ENCODE measurements at places on chromosomes 3 and 15.

DNA sequence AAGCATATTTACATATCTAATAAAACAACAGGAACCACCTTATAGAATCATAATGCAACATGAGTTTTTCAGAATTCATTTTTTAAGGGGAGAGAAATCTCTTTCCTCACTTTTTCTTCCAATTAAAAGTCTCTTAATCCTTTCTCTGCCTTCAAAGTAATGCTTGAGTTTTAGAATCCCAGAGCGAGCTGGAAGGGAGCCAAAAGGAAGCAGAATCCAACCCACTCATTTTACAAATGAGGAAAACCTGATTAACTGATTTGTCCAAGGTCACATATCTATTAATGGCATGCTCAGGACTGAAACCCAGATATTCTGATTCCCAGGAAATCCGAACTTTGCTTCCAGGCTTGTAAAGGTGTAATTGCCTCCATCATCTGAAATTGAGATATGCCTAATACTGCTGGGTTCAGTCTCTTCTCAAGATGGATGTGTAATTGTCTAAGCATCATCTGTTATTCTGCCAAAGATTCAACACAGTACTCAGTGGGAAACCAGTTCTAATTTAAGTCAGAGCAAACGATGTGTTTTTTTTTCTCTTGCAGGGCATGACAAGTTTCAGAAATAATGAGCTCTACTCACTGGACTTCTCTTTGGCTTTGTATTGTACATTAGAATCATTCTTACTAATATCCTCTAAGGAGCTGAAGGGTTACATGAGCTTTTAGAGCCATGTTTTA is 481.4 kb upstream of the CFAP20DC start:
- DNase-seq: no peak

GRCh38 chr3:30535525-30535924 is 70.9 kb upstream of the TGFBR2 start:
- DNase-seq: no peak

DNA sequence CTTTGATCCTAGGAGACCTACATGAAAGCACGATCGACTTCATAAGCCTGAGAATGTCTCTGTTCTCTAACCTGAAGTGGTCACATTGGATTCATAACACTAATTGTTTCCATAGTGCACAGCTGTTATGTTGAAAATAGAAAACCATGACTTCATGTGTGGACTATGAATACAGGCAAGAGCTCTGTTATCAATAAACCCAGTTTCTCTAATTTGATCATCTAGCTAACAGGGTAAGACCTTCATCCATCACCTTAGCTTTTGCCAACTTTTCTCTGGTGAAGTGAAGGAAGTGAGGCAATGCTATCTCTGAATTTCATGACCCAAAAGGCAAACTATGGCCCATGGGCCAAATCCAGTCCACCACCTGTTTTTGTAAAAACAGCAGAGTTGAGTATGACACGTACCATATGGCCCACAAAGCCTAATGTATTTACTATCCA is 27.2 kb downstream of the ABI3BP start:
- DNase-seq: no peak

GRCh38 chr3:38141952-38142273 is 3.5 kb downstream of the MYD88 start:
- DNase-seq: no peak

- no peak for DNase-seq
These were observed 503.9 kb downstream of the MAGI1 start for GRCh38 chr3:65534805-65535204.

DNA sequence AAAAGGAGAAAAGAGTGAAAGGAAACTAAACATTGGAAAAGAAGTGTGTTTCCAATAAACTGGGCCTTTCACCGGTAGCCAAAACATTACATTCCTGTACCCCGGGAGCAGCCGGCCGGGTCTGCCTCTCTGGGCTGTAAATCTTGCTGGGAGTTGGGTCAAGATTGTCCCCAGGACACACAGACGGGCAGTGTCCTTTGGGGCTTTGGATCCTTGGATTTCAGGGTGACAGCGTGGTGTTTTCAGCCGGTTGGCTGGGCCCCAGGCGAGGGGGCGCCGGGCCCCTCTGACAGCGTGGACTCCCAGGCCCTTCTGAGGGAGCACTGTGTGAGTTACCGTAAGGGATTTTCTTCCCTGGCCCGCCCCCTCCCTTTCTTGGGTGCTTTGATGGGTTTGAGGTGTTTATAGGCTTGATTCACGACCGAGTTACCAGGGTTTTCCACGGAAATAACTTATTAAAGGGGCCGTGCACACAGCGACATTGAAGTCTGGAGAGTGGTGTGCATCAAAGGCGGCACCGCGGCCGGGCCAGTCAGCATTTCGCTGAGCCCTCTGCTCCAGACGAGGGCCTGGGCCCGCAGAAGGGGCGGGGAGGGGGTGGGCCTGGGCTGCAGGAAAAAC is 27.4 kb downstream of the SMAD6 start:
- no peak for DNase-seq

DNA sequence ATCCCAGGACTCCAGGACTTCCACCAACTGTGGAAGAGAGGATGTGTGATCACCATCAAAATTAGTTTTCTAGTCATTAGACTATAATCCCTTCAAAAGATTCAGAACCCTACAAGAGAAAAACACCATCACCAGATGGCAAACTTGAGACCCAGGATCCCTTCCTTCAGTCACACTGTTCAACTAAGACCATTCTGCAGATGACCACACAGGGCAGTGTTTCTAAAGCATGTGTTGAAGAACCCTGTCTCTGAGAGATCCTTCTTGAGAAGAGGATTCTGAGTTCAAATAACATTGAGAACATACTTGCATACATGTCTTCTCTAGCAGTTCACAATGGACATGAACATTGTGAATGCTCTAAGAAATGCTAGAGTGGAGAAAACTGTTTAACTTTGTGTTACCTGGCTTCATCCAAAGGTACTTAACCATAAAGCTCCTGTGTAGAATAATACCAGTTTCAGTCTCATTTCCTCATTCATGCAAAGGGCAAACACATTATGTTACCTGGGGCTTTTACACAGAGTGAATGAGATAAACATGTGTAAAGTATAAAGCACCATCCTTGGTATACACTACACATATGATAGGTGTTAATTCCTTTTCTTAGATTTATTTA is 2.4 kb upstream of the ADGRG7 start:
- DNase-seq: no peak

DNA sequence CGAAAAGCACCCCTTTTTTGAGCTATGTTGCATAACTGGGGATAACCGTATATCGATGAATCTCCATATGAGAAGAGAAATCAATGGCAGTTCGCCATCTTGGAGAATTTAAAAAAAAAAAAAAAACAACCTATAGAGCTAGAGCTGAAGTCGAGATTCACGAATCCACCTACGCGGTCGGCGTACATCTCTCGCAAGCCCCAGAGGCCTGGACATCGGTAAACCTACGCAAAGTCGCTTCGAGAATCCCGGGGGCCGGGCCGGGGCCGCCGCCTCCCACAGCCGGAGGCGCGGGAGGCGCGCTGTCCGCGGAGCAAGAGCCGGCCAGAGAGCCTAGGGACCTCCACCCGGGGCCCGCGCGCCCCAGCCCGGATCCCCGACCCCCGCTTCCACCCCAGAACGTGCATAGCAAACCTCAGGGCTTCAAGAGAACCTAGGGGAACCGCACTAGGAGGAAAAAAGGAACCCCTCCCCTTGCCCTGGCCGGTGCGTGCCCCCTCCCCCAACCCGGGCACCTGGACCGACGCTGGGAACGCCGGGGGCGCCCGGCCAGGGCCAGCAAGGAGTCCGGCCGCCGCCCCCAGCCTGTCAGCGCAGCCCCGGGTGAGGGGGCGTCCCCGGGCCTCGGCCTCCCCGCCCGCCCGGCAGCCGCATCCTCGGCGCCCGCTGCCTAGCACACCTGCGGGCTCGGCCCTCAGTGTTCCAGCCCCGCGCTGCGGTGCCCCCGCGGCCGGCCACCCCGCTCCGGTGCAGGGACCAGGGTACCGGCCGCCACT is 567 bp downstream of the PFN2 start:
- peak; percentile 88 for DNase-seq

- DNase-seq: no peak
These were observed 481 bp upstream of the ECE2 start for GRCh38 chr3:184275381-184275701.

- DNase-seq: peak; percentile 98
These were observed 185.3 kb downstream of the FNDC3B start for GRCh38 chr3:172224560-172225214.

GRCh38 chr3:62968128-62968527 is 92.9 kb upstream of the CADPS start:
- no peak for DNase-seq

GRCh38 chr3:57227930-57228751 is 612 bp downstream of the APPL1 start:
- peak; percentile 34 for DNase-seq

DNA sequence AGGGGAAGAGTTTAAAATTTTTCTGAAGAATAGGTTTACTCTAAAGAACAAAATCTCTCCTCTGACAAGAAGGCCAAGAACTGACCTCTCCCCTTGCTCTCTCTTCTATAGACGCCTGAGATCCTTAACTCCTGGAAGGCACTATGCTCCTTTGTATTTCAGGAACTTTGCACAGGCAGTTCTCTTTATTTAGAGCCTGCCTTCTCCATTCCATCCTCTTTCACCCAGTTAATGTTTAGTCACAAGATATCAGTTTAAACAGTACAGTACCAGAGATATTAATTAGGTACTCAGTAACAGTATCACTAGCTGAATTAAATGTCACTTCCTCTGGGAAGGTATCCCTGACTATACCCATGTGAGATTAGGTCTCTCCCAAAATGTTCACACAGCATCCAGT is 33.5 kb downstream of the HERC1 start:
- DNase-seq: no peak

DNA sequence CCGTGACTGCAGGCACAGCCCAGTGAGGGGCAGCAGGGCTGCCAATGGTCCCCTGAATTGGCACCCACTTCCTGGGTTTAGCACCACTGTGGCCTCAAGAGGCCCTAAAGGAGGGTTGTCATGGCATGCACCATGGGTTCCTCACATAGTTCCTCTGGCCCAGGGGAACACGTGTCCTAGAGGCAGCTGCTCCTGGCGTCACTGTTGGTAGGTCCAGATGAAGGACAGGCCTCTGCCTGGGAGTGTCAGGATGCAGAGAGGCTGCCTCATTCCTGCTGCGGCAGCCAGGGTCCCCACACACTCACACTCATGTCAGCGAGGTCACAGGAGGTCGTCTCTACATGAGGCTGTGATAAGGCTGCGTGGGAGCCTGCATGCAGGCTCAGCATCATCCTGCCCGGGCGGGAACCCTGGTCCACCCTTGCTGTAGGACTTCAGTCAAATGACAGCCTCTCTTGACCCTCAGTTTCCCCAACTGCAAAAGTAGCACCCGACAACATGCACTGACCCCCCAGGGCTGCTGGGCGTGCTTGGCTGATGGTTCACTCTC is 26.1 kb upstream of the SFMBT1 start:
- no peak for DNase-seq

- DNase-seq: peak; percentile 46
These were observed 45.7 kb downstream of the CD86 start for GRCh38 chr3:122100591-122101463.

DNA sequence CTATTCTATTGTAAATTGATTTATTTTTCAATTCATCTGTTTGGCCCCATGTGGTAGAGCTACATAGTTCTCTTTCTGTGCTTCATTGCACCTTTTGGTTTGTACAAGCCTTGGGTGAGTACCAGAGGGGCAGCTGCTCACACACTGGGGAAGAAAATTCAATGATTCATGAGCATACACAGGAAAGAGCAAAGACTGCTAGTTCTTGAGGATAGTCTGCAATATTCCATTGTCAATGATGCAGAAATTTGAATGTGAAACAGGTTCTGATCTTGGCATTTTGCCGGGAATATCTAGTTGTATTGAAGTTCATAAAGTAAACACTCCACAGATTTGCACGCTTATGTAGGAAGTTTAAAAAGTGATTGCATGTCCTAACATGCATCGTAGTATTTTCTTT is 304.6 kb downstream of the NAALADL2 start:
- peak; percentile 99 for DNase-seq

GRCh38 chr15:64452988-64453688 is 7.2 kb upstream of the ZNF609 start:
- DNase-seq: peak; percentile 97
